Metanephros (tissue), 2 donors: ENCODE measurements at places on chromosomes 16 and 17. TPM values are rescaled to one million over a fixed set of nuclear protein-coding genes. Genes with fewer than 3 reads are reported as not detected.

Gene EFNB3
- total RNA-seq = 8.7 TPM

Gene CCNF
- total RNA-seq = 10.5 TPM

Gene CCL14
- 6.8 TPM for total RNA-seq

Gene FGF11
- total RNA-seq = 4.8 TPM

Gene GPR139
- total RNA-seq = not detected

Gene TCF25
- total RNA-seq = 141 TPM

Gene COX6A2
- 57.8 TPM for total RNA-seq

Gene ACSM2A
- 57.6 TPM for total RNA-seq

Gene DOC2B
- 63.1 TPM for total RNA-seq

Gene TNFRSF13B
- not detected for total RNA-seq

Gene ZNF594
- 17.3 TPM for total RNA-seq

Gene ADORA2B
- 1.8 TPM for total RNA-seq
